ENCODE measurements at places on chromosomes 12 and 14. TPM values are rescaled to one million over a fixed set of nuclear protein-coding genes. Genes with fewer than 3 reads are reported as not detected.
A peak's percentile ranks its signal among the peaks of the same experiment; 100 is the strongest.

DNA sequence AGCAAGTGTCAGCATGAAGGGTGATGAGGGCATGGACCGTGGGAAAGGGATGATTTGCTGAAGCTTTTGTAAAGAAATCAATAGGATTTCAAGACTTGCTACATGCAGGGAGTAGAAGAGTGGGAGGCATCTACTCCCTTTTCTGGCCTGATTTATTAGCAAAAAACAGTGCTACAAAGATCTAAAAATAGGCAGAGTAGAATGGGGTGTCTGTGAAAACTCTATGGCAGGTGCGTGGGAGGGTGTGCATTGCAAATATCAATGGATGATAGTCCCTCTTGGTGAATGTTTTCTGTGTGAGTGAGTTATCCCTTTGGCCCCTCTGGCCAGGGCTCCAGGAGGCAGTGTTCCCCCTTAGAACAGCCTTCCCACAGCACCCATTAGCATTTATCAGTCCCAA is 139.0 kb downstream of the SMOC1 start:
- peaks cover 5% of the 10 kb centered on the region for H3K27me3 ChIP-seq
- no peak for DNase-seq
- peaks cover 18% of the 10 kb centered on the region for H3K4me1 ChIP-seq
- H3K27ac ChIP-seq = no peak overlapping the region
- peaks cover 1% of the 10 kb centered on the region for H3K36me3 ChIP-seq

The CCDC60 gene
- total RNA-seq = 23.4 TPM

- H3K27ac ChIP-seq = no peak overlapping the region
- no peaks in the 10 kb centered on the region for H3K36me3 ChIP-seq
- peaks cover 36% of the 10 kb centered on the region for H3K27me3 ChIP-seq
These were observed 23.4 kb upstream of the EML1 start for GRCh38 chr14:99769799-99770198.

- no peaks in the 10 kb centered on the region for H3K27me3 ChIP-seq
- H3K36me3 ChIP-seq = no peaks in the 10 kb centered on the region
- peaks cover 2% of the 10 kb centered on the region for H3K4me1 ChIP-seq
- DNase-seq = no peak
- no peak overlapping the region for H3K4me3 ChIP-seq
These were observed 11.6 kb downstream of the CHST11 start for GRCh38 chr12:104468371-104468770.

The KCNJ8 gene
- total RNA-seq = 2.2 TPM

The PRIMA1 gene
- total RNA-seq = 4.0 TPM

- peak overlapping the region; percentile 99 for H3K4me3 ChIP-seq
- H3K27ac ChIP-seq = peak overlapping the region; percentile 95
- peaks cover 12% of the 10 kb centered on the region for H3K4me1 ChIP-seq
- H3K27me3 ChIP-seq = no peaks in the 10 kb centered on the region
- H3K36me3 ChIP-seq = peaks cover 2% of the 10 kb centered on the region
- DNase-seq = no peak
These were observed 1.2 kb downstream of the ACTR6 start for GRCh38 chr12:100201604-100202423.

GRCh38 chr12:63808631-63809030 is 28.9 kb downstream of the RXYLT1 start:
- peaks cover 6% of the 10 kb centered on the region for H3K4me1 ChIP-seq
- peaks cover 2% of the 10 kb centered on the region for H3K36me3 ChIP-seq
- no peak for DNase-seq
- no peaks in the 10 kb centered on the region for H3K27me3 ChIP-seq
- no peak overlapping the region for H3K4me3 ChIP-seq

DNA sequence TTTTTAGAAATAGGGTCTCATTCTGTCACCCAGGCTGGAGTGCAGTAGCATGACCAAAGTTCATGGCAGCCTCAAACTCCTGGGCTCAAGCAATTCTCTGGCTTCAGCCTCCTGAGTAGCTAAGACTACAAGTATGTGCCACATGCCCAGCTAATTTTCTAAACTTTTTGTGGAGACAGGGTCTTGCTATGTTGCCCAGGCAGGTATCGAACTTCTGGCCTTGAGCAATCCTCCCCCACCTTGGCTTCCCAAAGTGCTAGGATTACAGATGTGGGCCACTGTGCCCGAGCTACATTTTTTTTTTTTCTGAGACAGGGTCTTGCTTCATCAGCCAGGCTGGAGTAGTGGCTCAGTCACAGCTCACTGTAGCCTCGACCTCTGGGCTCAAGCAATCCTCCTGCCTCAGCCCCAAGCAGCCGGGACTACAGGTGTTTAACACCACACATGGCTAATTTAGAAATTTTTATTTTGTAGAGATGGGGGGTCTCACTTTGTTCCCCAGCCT is 7.1 kb downstream of the PPP4R3A start:
- H3K36me3 ChIP-seq = peaks cover 16% of the 10 kb centered on the region
- no peak for DNase-seq
- H3K27me3 ChIP-seq = no peaks in the 10 kb centered on the region
- peaks cover 5% of the 10 kb centered on the region for H3K4me1 ChIP-seq
- no peak overlapping the region for H3K4me3 ChIP-seq

DNA sequence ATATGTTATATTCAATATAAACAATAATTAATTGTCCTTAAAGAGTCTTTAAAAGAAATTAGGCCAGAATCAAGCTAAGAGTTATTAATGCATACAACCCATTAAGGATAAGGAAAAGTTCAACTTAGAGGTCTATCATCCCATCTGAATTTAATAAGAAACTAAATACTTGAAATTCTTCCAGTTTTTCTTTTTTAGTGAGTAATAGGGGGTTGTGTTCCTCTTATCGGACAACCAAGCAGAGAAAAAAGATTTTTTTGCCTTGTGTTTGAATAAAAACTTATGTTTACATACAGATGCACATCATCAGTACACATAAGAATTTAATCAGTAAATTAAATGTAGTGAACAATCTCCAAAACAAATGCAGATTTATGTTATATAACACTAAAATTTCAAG is 32.5 kb downstream of the PAWR start:
- H3K4me1 ChIP-seq = peaks cover 12% of the 10 kb centered on the region
- no peak overlapping the region for H3K4me3 ChIP-seq
- H3K27me3 ChIP-seq = no peaks in the 10 kb centered on the region
- no peak overlapping the region for H3K27ac ChIP-seq

DNA sequence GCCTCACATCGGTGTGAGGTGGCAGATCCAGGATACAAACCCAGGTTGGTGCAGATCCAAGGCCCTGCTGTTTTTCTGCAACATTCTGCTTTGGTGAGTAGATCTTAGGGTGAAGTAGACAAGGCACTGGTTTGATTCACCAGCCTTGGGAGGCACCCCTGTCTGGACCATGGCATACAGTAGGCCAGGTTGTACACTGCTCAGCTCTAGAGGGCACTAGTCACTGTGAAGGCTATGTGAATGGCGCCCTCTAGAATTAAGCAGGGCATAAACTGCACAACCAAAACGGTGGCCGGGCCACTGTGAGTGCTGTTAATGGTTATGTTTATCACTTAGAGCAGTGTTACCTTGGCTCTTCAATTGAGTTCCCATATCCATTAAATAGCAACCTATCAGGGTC is 280.6 kb upstream of the PWP1 start:
- peaks cover 6% of the 10 kb centered on the region for H3K4me1 ChIP-seq
- H3K27me3 ChIP-seq = no peaks in the 10 kb centered on the region
- no peak overlapping the region for H3K4me3 ChIP-seq
- no peak for DNase-seq

The CAMKK2 gene
- 44.2 TPM for total RNA-seq

DNA sequence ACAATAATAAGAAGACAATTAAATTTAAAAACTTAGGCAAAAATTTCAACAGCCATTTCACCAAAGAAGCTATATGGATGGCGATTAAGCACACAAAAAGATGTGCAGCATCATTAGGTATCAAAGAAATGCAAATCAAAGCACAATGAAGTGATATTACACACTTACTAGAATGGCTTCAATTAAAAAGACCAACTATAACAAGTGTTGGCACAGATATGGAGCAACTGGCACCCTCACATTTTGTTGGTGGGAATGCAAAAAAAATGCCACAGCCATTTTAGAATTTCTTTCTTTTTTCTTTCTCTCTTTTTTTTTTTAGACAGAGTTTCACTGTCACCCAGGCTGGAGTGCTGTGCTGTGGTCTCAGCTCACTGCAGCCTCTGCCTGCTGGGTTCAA is 1.9 kb upstream of the PRDM4 start:
- H3K36me3 ChIP-seq = peaks cover 1% of the 10 kb centered on the region
- H3K4me3 ChIP-seq = no peak overlapping the region
- DNase-seq = no peak
- peaks cover 10% of the 10 kb centered on the region for H3K27me3 ChIP-seq
- H3K4me1 ChIP-seq = peaks cover 17% of the 10 kb centered on the region
- no peak overlapping the region for H3K27ac ChIP-seq
